Neural progenitor cell (in vitro differentiated cells): ENCODE measurements at places on chromosomes 16 and 17.

- H3K27ac ChIP-seq: no peak overlapping the region
- H3K4me3 ChIP-seq: no peak overlapping the region
- no peak for DNase-seq
Measured at GRCh38 chr17:72642720-72643119, 449.8 kb downstream of the SLC39A11 start.

DNA sequence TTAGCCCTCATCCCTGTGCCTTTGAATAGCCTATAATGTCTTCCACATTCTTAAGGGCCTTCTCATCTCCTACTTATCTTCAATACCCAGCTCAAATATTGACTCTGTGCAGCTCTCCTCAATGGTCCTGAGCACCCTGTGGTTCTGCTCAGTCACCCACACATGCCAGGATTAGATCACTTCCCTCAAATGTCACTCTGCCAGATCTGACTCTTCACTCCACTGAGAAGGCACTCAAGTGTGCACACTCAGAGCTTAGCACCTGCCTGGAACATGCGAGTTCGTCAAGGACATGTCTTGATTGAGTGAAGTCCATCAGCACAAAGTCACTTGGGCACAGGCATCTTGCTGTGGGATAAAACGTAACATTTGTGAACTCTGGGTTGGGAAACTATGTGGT lies 404.8 kb downstream of the CDH13 start:
- H3K4me3 ChIP-seq: no peak overlapping the region
- H3K27me3 ChIP-seq: no peaks in the 10 kb centered on the region
- DNase-seq: no peak
- no peak overlapping the region for H3K27ac ChIP-seq

GRCh38 chr17:20975566-20975965 lies 67.2 kb downstream of the USP22 start:
- H3K4me1 ChIP-seq: no peaks in the 10 kb centered on the region
- peaks cover 5% of the 10 kb centered on the region for H3K36me3 ChIP-seq
- DNase-seq: no peak
- H3K27ac ChIP-seq: no peak overlapping the region

DNA sequence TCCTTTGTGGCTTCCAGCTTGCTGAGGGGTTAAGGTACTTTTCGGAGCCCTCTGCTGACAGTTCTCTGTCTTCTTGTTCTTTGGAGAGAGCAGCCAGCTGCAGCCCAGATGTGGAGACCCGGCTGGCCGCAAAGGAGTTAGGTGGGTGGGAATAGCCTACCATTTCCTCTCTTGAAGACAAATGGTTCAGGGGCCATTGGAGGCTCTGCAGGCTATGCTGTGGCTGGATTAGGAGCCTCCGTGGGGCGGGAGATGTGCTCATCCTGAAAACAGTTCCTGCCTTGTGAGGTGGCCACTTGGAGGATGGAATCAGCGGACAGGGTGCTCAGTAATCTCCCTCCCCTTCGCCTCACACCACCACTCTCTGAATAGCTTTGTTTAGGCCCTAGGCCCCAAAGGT lies 30.3 kb downstream of the MEOX1 start:
- H3K27me3 ChIP-seq: no peaks in the 10 kb centered on the region
- H3K4me3 ChIP-seq: no peak overlapping the region
- H3K4me1 ChIP-seq: peaks cover 23% of the 10 kb centered on the region
- no peak overlapping the region for H3K27ac ChIP-seq
- no peak for DNase-seq

GRCh38 chr16:55297910-55298479 lies 26.0 kb upstream of the IRX6 start:
- no peak overlapping the region for H3K4me3 ChIP-seq
- no peak for DNase-seq
- peaks cover 17% of the 10 kb centered on the region for H3K4me1 ChIP-seq
- H3K27ac ChIP-seq: no peak overlapping the region
- no peaks in the 10 kb centered on the region for H3K27me3 ChIP-seq
